Activated T-cell treated with anti-CD3 and anti-CD28 coated beads, Interleukin-2, amount 50 U/mL, for 72 hours (primary cell): ENCODE measurements at places on chromosomes 2 and 18. TPM values are rescaled to one million over a fixed set of nuclear protein-coding genes. Genes with fewer than 3 reads are reported as not detected.
A peak's percentile ranks its signal among the peaks of the same experiment; 100 is the strongest.

Gene RND3
- not detected for total RNA-seq

Gene TMEM200C
- not detected for total RNA-seq

Gene KLHL30
- total RNA-seq: not detected

Gene NBAS
- total RNA-seq: 45.9 TPM

Gene CDH19
- total RNA-seq: not detected

GRCh38 chr2:180495606-180496005 lies 484.8 kb upstream of the UBE2E3 start:
- no peak for DNase-seq
- H3K27me3 ChIP-seq: no peaks in the 10 kb centered on the region
- H3K36me3 ChIP-seq: no peaks in the 10 kb centered on the region
- H3K27ac ChIP-seq: no peak overlapping the region
- no peaks in the 10 kb centered on the region for H3K4me1 ChIP-seq
- no peak overlapping the region for H3K4me3 ChIP-seq

- H3K36me3 ChIP-seq: peaks cover 10% of the 10 kb centered on the region
- H3K4me3 ChIP-seq: peak overlapping the region; percentile 97
- peak; percentile 82 for DNase-seq
- H3K4me1 ChIP-seq: peaks cover 66% of the 10 kb centered on the region
Measured at GRCh38 chr18:77054606-77055428, 77.8 kb downstream of the MBP start.

DNA sequence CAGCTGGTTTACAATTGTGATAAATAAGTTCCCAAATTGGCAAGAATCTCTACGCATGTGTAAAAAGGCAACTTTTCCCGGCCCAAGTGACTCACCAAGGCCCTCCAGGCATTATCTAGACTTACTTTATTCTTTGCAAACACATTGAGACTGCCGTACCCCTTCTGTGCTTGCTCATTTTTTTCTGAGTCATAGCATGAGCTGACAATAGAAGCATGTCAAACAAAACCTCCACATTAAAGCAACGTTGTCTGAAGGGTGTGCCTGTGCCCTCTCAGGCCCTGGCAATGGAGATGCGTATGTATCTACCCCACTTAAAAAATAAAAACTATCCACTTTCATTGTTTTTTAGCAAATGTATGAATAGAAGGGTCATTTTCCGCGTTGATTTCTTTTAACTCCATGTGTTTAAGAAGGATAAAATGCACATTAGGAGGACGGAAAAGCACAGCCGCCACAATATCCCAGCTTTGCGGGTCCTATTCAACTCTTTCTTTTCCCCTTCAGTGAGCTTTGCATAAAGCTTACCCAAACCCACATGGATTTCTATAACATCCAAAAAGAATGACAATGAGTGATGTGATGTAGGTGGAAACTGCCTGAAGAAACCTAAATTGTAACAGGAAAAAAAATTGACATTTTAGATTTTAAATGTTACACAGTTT lies 298.2 kb downstream of the CDCA7 start:
- no peaks in the 10 kb centered on the region for H3K4me1 ChIP-seq
- no peaks in the 10 kb centered on the region for H3K36me3 ChIP-seq
- no peak for DNase-seq
- H3K27me3 ChIP-seq: no peaks in the 10 kb centered on the region

DNA sequence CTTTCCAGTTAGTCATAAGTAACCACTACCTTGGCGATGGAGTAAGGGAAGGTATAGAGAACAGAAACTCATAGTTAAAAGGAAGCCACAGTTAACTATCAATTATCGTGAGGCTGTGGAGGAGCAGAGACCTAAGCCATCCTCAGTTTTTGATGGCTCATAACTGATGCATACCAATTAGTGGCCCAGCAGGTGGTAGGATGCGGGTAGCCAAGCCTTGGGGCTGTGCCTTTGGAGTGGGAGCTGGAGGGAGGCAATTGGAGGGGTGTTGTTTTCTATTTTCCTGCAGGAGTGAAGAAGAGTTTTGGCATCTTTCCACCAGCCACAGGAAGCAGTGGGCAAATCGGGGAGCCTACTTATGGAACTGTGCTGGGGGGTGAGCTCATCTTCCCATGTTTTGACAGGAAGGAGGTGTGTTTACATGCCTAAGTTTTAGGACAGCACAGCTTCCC lies 194.8 kb downstream of the TPGS2 start:
- H3K27me3 ChIP-seq: peaks cover 28% of the 10 kb centered on the region
- no peaks in the 10 kb centered on the region for H3K36me3 ChIP-seq
- DNase-seq: no peak
- no peak overlapping the region for H3K27ac ChIP-seq
- no peak overlapping the region for H3K4me3 ChIP-seq

DNA sequence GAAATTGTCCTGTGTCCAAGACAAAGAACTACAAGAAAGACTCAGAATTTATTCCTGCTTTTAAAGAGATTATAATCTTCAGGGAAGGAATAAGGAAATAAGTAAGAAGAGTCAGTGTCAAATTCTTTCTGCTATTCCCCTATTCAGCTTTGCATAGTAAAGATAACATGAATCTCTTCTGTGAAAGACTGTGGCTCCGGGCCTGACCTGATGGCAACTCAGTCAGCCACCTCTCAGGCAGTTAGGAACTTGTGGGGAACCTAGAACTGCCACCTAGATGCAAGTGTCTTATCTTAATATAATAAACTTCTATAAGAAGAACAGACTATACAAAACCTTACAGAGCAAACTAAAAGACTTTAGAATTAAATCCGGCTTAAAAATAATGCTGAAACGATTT lies 382.0 kb downstream of the RAD51AP2 start:
- DNase-seq: no peak
- no peaks in the 10 kb centered on the region for H3K27me3 ChIP-seq
- H3K4me3 ChIP-seq: no peak overlapping the region
- H3K4me1 ChIP-seq: no peaks in the 10 kb centered on the region
- H3K27ac ChIP-seq: no peak overlapping the region

DNA sequence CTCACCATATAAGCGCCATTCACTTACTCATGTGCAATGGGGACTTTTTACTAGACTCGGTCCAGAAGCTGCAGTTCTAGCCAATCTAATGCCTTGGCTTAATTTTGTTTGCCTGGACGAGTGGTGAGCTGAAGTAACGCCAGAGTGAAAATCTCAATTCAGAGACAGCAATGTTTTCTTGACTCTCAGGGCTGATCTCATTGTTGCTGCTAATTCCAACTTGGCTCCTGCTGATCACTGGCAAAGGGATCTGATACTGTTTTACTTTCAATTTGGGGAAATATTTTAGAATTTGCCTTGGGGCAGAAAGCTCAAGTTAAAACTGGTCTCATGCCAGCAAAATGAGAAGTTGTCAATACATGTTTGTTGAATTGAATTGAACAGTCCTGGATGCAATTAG lies 906.6 kb upstream of the CDH2 start:
- H3K36me3 ChIP-seq: no peaks in the 10 kb centered on the region
- DNase-seq: no peak
- H3K4me3 ChIP-seq: no peak overlapping the region
- H3K27ac ChIP-seq: no peak overlapping the region

DNA sequence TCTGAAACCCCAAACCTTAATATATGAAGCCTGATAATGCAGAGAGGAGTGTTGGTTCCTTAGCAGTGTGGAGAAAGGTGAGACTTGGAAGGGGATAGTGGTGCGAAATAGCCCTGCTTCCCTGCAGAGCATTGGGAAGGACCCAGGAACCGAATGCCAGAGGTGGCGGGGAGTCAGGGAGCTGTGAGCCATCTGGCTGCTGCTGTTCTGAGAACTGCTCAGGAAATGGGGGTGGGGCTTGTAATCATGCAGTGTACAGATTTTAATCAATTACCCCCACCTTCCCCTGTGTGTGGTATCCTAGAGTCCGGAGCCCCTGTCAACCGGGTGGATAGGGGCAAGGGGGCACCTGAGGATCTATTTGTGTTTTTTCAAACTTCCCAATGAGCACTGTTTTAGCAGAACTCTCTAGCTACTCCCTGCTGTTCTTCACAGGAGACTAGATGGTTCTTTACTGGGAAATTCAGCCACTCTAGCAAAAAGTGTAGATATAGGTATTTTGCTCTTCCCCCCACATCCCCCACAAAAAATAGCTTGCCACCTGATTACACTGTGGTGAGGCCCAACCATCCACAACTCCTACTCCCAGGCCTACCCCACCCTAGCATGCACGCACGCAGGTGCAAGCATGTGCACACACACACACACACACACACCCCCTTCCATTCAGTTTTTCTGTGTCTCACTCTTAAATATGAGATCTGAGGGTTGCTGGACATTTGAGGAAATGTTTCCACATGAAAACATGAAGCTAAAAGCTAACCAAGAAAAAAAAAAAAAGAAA lies 30.1 kb upstream of the MBOAT2 start:
- no peaks in the 10 kb centered on the region for H3K36me3 ChIP-seq
- H3K27me3 ChIP-seq: peaks cover 25% of the 10 kb centered on the region
- H3K27ac ChIP-seq: peak overlapping the region; percentile 43
- peaks cover 6% of the 10 kb centered on the region for H3K4me1 ChIP-seq

GRCh38 chr18:25010623-25011374 lies 341.2 kb downstream of the ZNF521 start:
- no peaks in the 10 kb centered on the region for H3K27me3 ChIP-seq
- no peaks in the 10 kb centered on the region for H3K4me1 ChIP-seq
- H3K27ac ChIP-seq: no peak overlapping the region
- no peak for DNase-seq
- no peak overlapping the region for H3K4me3 ChIP-seq

DNA sequence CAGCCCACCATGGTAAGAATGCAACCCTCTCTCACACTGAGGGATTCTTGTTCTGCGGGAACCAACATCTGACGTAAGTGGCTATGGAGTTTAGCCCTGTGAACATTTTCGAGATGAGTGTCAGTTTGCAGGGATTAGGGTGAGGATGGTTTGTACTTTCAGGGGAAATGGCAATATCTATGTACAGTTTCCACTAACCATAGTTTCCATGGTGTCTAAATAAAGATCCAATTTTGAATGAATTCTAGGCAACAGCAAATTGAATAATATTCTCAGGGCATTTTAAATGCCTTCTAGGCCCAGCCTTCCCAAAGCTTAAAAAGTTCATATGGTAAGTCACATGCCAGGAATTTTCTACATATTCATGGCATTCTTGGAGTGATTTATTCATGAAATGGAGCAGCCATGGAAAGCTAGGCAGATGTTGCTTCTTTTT lies 105.4 kb upstream of the MMADHC start:
- DNase-seq: no peak
- H3K36me3 ChIP-seq: no peaks in the 10 kb centered on the region
- H3K4me3 ChIP-seq: no peak overlapping the region
- H3K27me3 ChIP-seq: no peaks in the 10 kb centered on the region
- H3K4me1 ChIP-seq: no peaks in the 10 kb centered on the region

GRCh38 chr2:157792335-157793052 lies 83.6 kb downstream of the ACVR1 start:
- no peaks in the 10 kb centered on the region for H3K27me3 ChIP-seq
- no peak for DNase-seq
- H3K36me3 ChIP-seq: no peaks in the 10 kb centered on the region
- H3K27ac ChIP-seq: no peak overlapping the region

DNA sequence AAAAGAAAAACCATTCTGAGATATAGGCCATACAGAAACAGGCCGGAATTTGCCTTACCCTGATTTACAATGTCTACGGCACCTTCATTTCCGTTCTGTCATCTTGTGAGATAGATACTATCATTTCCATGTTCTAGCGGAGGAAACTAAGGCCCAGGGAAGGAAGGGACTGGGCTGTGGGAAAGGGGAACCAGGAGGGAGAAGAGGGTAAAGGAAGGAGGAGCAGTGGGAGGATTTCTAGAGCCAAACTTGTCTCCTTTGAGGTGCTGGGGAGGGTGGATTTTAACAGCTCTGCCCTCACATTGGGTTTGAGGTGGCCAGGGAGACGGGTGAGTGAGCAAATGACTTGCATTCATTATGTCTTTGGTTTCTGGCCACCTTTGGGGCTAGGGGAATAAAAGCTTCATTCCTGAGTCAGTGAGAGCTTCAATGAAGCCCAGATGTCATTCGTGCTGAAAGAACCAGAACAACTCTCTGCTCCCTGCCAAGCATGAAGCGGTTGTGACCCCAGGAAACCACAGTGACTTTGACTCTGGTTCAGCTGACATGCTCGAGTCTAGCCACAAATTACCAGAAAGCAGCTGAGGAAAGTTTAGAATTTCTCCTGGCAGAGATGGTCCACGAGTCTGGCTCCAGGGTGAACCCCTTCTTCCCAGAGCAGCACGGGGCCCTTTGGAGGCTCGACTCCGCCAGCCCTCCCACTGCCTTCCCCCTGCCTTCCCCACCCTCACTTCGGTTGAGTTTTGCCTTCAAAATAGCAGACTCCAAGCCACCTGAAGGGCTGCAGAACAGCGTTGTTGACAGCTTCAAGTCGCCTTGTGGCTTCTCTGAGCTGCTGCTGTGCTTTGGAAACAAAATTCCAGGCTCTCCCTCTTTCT lies 3.8 kb downstream of the ACTG2 start:
- H3K4me3 ChIP-seq: peak overlapping the region; percentile 71
- H3K36me3 ChIP-seq: no peaks in the 10 kb centered on the region
- H3K4me1 ChIP-seq: peaks cover 39% of the 10 kb centered on the region

DNA sequence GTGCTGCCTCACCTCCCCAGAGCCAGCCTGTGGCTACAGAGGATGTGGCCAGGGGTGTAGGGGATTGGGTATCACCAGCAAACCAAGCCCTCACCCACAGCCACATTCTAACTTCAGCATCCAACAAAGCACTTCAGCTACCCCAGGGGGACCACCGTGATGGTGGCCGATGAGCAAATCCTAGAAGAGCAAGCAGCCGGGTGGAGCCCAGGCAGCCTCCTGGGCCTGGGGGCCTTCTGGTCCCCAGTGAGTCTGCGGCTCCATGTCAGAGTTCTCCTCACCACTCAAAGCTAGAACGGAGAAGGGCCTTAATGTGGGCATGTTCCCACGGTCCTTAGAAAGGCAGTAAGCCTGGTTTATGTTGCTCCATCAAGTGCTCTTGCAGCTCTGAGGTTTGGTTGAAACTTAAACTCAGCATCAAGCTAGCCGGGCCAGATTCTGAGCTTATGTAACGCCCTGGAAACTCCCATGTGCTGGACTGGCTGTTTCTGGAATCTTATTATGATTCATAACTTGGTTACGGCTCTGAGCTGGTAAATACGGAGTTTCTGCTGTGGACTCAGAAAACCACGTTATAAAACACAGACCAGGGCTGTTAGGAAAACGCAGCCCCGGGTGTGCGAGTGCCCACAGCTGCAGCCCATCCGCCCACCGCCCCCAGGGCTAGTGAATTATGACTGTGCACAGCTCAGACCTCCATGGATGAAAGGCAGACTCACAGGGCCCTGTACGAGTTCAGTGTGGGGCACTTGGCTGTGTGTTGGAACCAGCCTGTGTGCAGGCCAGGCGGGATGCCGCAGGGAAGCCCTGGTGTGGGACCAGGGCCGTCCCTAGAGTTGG lies 99.8 kb downstream of the SEPTIN10 start:
- H3K27ac ChIP-seq: no peak overlapping the region
- no peaks in the 10 kb centered on the region for H3K36me3 ChIP-seq
- peak; percentile 48 for DNase-seq
- peak overlapping the region; percentile 7 for H3K4me3 ChIP-seq
- no peaks in the 10 kb centered on the region for H3K27me3 ChIP-seq

DNA sequence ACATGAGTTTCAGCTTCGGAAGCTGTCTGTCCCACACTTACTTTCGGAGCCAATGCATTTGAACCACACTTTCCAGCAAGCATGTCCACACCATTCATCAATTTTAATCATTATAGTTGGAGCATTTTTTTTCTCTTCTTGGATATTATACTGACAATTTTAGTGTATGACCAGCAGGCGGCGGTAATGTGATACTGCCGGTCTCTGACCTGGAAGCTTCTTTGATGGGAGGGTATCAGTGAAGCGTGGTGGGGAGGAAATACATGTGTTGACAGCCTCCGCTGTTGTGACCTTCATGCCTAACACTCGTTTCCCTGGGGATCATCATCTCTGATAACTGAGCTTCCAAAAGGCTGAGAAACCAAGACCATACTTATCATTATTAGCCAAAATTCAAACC lies 231.7 kb downstream of the GBX2 start:
- no peak for DNase-seq
- no peak overlapping the region for H3K4me3 ChIP-seq
- H3K27me3 ChIP-seq: peaks cover 16% of the 10 kb centered on the region
- no peaks in the 10 kb centered on the region for H3K4me1 ChIP-seq
- H3K36me3 ChIP-seq: no peaks in the 10 kb centered on the region
- H3K27ac ChIP-seq: no peak overlapping the region
